ENCODE measurements at places on chromosomes 1 and 21. TPM values are rescaled to one million over a fixed set of nuclear protein-coding genes. Genes with fewer than 3 reads are reported as not detected.

GUCA2B gene
- not detected for total RNA-seq

HRNR gene
- not detected for total RNA-seq

- H3K4me3 ChIP-seq, result no peak overlapping the region
- H3K4me1 ChIP-seq, result no peaks in the 10 kb centered on the region
- no peak overlapping the region for H3K27ac ChIP-seq
- no peaks in the 10 kb centered on the region for H3K36me3 ChIP-seq
- DNase-seq, result no peak
These were observed 169.0 kb downstream of the AGBL4 start for GRCh38 chr1:49854741-49855140.

DNA sequence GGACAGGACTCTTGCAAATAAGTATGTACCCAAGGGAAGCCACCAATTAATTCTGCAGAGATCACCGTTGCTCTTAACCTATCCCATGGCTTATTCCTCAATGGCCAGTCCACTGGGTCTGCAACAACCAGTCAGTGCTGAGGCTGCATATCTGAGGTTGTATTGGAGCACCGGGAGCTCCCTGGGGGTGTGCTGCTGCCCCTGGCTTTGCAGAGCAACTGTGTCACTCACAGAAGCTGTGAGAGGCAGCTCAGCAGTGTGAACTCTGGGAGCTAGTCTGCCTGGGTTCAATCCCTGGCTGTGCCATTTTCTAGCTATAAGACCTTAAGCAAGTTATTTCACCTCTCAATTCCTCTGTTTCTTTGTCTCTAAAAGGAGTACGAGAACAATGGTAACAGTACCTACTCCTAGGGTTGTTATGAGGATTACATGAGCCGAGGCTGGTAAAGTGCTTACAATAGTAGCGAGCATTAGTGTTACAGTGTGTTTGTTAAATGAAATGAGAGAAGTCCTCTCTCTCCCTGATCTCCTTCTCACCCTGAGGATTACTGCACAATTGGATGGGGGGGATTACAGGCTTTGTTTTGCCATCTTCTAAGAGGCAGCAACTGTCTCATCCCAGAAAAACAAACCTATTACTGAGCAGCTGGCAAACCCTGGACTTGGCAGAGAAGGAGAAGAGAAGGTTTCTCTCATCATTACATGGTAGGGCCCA lies 3.6 kb downstream of the RXRG start:
- H3K4me1 ChIP-seq, result no peaks in the 10 kb centered on the region
- no peak for DNase-seq
- no peaks in the 10 kb centered on the region for H3K36me3 ChIP-seq
- H3K4me3 ChIP-seq, result no peak overlapping the region
